ENCODE measurements at places on chromosomes 7 and 10. TPM values are rescaled to one million over a fixed set of nuclear protein-coding genes. Genes with fewer than 3 reads are reported as not detected.

- DNase-seq, result no peak
Measured at GRCh38 chr10:104253106-104253505, 1.6 kb upstream of the GSTO1 start.

- no peak for DNase-seq
Measured at GRCh38 chr10:126661841-126662515, 8.5 kb downstream of the C10orf90 start.

GRCh38 chr7:39295796-39296195 is 270.4 kb upstream of the YAE1 start:
- DNase-seq, result no peak

DNA sequence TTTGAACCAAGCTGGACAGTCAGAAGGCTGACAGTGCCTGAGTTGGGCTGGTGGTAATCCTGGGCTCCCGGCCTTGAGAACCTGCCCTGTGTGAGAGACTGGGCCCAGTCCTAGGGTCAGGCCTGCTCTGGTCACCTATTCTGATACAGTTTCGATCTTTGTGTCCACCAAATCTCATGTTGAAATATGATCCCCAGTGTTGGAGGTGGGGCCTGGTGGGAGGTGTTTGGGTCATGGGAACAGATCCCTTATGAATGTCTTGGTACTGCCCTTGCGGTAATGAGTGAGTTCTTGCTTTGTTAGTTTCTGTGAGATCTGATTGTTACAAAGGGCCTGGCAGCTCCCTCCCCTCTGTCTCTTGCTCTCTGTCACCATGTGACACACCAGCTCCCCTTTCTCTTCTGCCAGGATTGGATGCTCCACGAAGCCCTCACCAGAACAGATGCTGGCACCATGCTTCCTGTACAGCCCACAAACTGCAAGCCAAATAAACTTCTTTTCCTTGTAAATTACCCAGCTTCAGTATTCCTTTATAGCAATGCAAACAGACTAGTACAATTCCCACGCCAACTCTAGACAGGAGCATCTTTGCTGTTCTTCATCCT is 111.8 kb upstream of the ZNF438 start:
- DNase-seq, result no peak

DNA sequence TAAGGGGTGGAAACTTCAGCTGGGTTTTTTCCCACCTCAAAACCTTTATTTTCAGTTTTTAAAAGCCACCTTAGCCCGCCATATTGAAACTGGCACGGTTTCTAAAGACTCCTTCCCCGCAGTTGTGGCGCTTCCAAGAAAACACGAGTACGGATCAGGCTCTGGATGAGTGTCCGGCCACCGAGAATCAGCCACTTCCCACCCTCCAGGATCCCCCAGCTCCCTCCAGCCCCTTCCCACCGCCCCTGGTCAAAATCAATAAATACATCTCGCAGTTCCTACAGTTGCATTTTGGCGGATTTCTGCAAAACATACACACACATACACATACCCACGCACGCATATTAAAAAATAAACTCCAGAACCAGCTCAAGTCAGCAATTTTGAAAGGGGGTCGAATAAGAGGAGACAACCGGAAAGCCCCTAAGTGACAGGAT is 1.1 kb downstream of the SFMBT2 start:
- DNase-seq, result no peak

DNA sequence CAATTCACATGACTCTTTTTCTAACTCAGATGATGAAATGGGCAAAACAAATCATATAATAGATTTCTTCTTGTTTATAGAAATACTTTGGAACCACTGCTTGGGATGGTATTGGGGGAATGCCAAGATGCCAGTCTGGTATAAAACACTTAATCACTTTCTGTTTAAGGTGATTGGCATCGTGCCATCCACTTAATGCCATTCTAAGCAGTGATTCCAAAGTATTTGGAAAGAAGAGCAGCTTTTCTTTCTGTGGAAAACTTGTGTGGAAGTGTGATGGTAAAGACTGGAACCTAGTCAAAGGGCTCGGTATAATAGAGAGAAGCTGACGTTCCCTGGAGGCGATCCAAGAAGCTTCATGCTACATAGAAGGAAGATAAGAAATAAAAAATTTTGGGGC is 120.6 kb downstream of the TMEM26 start:
- no peak for DNase-seq

- no peak for DNase-seq
Measured at GRCh38 chr10:59027975-59028655, 148.3 kb upstream of the PHYHIPL start.

- no peak for DNase-seq
Measured at GRCh38 chr10:7400068-7400715, 10.6 kb downstream of the SFMBT2 start.

DNA sequence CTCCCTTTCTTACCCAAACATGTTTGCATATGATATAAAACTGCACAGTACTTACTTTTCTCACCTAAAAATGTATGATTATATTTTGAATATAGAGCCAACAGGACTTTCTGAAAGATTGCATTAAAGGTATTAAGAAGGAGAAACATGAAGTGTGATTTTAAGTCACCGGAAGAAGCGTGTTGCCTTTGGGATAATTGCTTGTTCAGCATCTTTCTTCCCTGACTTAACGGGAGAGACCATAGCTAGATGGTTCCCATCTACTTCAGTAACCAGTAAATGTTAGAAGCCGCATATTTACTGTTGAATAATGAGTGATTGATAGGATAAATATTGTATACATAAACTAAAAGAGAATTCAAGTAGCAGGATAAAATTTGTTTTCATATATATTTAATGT is 197.1 kb downstream of the NRG3 start:
- no peak for DNase-seq

DNA sequence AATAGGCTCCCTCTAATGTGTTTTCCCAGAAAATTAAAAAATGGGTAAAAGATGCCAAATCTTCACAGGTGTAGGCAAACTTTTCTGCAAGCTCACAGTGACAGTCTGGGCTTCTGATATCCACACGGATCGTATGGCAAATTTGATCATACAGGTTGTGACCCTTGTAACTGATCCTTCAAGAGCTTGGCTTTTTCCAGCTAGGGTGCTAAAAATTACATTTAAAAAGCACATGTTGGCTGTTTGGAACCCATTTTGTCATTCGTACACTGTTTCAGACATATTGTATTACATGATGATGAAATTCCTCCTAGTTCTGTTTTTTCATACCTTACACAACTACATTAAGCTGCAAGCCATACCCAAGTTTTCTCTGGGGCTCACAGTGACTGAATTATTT is 138.7 kb downstream of the GFRA1 start:
- no peak for DNase-seq

DNA sequence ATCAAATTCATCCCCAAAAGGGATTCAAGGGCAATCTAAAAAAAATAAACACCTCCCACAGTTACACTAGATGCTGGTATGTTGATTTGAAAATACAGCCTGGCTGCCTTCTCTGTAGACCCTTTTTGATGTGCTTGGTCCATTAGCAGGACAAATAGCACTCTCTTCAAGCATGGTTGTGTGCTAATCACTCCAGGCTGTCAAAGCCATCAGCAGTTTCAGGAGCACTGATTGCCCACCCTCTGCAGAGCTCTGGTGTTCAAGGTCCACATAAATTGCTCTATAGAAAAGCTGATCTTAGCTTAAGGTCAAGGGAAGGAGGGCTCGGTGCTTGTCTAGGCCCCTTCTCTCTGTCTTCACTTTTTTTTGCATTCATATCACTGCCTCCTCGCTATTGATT is 35.4 kb downstream of the PRR15 start:
- no peak for DNase-seq

DNA sequence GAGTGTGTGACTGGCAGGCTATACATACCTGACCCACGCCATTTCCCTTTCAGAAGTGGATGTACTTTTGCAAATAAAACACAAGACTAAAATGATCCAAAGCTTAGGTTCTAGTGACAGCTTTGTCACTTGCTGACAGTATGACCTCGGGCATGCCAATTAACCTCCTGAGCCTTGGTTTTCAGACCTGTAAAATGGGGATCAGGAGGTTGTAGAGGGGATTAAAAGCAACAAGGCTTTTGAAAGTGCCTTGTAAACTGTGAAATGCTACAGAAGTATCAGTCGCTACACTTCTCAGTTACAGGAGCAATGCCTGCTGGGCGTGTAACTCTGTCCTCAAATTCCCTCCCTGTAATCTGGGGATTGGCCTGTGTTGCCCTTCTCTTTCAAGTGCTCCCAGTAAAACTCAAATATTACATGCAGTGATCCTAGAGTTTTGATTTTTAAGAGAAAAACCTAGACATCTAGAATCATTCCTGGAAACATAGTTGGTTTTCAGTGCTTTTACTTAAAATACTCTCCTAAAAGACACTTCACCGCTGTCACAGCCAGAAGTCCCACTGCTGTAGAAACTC is 8.8 kb upstream of the GRB10 start:
- DNase-seq, result no peak

The KLHDC10 gene
- 34.2 TPM for total RNA-seq

The NPC1L1 gene
- total RNA-seq, result 0.21 TPM

The ANKRD30A gene
- total RNA-seq, result not detected

The TWIST1 gene
- total RNA-seq, result not detected

The WASL gene
- total RNA-seq, result 33.3 TPM

The BNIP3 gene
- 38.9 TPM for total RNA-seq

The SFTPD gene
- total RNA-seq, result 630 TPM

The TRIL gene
- total RNA-seq, result 6.4 TPM

All from lower lobe of right lung (tissue), 2 donors.